Fibroblast of skin of back (primary cell): ENCODE measurements at places on chromosomes 4 and X.

GRCh38 chr4:26140150-26140898 is 180.5 kb upstream of the RBPJ start:
- DNase-seq: peak; percentile 94

DNA sequence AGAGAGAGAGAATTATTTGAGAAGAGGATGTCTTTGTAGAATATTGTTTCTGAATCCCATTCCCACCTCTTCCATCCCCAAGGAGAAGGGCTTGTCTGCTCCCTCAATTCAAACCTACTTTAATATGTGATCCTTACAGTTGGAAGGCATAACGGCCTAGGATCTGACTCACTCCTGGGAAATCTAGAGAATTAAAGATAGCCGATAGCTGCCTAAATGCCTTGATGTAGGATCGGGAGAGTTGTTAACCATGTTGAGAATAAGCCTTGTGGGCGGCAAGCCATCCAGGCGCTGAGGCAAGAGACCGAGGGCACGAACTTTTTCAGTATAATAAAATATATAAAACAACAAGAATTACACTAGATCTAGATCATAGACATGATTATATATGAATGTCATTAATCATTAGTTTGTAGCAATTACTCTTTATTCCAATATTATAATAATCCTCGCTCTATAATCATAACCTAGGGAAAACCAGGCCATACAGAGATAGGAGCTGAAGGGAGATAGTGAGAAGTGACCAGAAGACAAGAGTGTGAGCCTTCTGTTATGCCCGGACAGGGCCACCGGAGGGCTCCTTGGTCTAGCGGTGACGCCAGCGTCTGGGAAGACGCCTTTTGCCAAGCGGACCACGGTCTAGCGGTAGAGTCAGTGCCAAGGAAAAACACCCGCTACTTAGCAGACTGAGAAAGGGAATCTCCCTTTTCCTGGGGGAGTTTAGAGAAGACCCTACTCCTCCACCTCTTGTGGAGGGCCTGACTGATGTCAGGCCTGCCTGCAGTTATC is 13.5 kb downstream of the EMCN start:
- DNase-seq: no peak

GRCh38 chr4:45063696-45064095 is 337.3 kb upstream of the GNPDA2 start:
- DNase-seq: no peak

- DNase-seq: no peak
These were observed 493.0 kb downstream of the TLL1 start for GRCh38 chr4:166366012-166366411.

DNA sequence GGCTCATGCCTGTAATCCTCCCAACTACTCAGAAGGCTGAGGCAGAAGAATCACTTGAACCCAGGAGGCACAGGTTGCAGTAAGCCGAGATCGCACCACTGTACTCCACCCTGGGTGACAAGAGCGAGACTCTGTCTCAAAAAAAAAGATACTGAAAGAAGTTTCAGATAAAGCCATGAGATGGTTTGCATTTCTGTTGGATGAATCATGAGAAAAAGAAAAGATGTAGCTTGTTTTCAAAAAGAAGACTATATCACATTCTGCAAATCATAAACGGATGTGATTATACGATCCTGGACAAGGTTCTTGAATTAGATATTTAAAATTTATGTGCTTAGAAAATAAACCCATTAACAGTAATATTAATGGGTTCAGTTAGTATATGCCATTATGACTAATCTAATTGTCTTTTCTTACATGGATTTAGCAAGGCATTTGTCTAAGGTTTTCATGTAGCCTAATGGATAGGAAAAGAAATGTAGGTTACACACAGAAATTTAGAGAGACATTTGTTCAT is 345.9 kb downstream of the SLC7A11 start:
- peak; percentile 63 for DNase-seq

- DNase-seq: no peak
These were observed 15.1 kb downstream of the C4orf36 start for GRCh38 chr4:86876894-86877685.

GRCh38 chr4:23839279-23839678 is 50.6 kb downstream of the PPARGC1A start:
- DNase-seq: no peak

- no peak for DNase-seq
These were observed 56.8 kb downstream of the RBPJ start for GRCh38 chr4:26377328-26378311.

- DNase-seq: peak; percentile 47
These were observed 6.8 kb upstream of the CLCN5 start for GRCh38 chrX:49915361-49916222.

DNA sequence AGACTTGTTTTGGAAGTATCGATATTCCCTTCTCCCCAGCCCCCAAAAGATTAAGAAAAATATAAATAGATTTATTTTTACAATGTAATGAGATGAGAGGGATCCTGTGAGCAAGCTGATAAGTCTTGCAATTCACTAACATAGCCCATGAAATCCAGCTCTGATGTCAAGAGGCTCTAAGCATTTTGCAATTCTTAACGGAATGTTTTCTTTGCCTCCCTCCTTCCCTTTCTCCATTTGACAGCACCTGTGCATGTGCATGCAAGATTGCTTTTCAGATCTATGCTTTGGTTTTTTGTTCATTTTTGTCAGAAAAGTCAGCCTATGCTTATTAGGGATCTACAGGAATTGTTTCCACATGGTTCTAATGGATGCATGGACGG is 169.9 kb downstream of the SLIT2 start:
- DNase-seq: no peak

DNA sequence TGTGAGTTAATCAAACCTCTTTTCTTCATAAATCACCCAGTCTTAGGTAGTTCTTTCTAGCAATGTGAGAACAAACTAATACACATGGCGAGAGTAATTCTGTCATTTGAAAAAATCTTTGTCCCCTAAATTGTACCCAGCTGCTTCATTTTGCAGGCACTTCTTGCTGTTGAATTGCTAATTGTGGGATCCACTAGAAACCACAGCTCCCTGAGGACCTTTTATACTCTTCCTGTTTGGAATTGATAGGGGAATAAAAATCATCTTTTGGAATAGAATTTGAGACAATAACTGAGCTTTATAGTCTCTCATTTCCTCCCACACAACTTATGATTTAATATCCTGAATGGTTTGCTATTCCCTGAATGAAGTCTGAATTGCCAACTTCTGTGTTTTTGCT is 170.2 kb downstream of the PACRGL start:
- no peak for DNase-seq

- DNase-seq: no peak
These were observed 2.5 kb downstream of the DCK start for GRCh38 chr4:70996018-70996360.

GRCh38 chr4:142648378-142648777 is 197.7 kb downstream of the INPP4B start:
- no peak for DNase-seq

DNA sequence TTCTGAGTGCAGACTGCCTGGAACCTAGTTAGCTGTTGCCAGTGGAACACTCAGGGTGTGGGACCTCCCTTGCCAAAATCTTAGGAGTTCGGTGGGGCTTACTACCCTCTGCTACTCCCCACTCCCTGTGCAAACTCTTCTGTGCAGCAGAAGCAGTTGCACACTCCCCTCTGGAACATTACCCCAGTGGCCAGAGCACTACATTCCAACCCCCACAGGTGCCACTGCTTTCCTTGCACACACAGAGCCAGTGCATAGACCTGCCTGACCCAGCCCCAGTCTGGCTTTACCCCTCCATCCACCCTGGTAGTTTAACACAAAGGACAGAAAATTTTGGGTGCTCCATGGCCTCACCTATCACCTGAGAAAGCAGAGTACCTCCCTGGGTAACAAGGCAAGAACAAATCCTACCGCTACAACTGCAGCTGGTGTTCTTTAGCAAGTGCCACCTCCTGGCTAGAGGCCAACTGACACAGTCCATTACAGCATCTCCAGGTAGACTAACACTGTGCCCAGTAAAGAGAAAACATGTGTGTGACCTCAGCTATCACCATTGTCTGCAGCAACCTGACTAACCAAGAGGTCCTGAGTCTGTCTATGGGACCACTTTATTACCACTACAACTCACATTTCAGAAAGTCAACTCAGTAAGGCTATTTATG is 11.5 kb upstream of the RASSF6 start:
- DNase-seq: no peak

- DNase-seq: no peak
These were observed 83.3 kb downstream of the SPRY1 start for GRCh38 chr4:123479944-123480343.

DNA sequence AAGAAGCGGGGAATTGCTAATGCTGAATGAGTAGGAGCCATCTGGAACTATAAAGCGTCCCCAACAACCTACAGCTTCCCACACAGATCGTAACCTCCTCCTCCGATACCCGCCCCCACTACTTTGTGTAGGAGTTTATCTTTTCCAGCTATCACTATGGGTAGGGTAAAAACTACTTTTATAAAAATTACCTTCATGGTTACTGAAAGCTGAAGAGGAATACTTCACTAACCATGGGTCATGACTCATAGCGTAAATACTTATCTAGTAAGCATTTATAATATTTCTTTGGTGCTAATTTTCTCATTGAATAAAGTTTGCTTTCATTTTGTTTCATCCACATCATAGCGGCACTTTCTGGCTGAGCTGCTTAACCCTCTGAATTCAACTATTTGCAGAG is 79.4 kb upstream of the TNIP3 start:
- DNase-seq: no peak

DNA sequence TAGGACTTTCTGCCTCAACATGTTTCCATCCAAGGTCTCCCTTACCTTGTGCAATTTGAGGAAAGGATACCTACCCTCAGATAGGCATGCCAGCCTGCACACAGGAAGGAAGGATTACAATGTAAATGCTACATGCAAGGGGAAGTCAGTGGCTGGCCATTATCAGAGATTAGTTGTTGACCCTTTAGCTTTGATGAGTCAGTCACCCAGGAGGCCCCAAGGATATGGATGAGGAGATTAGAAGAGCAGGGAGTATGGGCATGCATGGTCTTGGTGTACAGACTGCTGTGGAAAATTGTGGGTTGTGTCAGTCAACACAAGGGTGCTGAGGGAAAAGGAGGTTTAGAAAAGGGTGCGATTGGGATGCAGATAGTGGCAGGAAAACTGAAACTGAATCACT is 92.0 kb downstream of the GUCY2F start:
- DNase-seq: no peak

- DNase-seq: no peak
These were observed 15.6 kb downstream of the XPNPEP2 start for GRCh38 chrX:129754056-129755024.

DNA sequence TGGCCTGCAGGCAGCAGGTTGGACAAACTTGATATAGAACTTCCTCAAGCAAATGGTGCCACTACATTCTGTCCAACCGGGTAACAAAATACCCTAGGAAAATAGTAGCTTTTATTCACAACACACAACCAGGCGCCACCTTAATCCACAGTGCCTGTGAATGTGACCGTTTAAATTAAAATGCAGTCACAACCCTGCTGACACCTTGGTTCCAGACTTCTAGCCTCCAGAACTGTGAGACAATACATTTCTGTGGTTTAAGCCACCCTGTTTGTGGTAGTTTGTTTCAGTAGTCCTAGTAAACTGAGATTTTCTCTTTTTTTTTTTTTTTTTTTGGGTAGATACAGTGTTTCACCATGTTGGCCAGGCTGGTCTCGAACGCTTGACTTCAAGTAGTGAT is 575.8 kb downstream of the PACRGL start:
- no peak for DNase-seq

DNA sequence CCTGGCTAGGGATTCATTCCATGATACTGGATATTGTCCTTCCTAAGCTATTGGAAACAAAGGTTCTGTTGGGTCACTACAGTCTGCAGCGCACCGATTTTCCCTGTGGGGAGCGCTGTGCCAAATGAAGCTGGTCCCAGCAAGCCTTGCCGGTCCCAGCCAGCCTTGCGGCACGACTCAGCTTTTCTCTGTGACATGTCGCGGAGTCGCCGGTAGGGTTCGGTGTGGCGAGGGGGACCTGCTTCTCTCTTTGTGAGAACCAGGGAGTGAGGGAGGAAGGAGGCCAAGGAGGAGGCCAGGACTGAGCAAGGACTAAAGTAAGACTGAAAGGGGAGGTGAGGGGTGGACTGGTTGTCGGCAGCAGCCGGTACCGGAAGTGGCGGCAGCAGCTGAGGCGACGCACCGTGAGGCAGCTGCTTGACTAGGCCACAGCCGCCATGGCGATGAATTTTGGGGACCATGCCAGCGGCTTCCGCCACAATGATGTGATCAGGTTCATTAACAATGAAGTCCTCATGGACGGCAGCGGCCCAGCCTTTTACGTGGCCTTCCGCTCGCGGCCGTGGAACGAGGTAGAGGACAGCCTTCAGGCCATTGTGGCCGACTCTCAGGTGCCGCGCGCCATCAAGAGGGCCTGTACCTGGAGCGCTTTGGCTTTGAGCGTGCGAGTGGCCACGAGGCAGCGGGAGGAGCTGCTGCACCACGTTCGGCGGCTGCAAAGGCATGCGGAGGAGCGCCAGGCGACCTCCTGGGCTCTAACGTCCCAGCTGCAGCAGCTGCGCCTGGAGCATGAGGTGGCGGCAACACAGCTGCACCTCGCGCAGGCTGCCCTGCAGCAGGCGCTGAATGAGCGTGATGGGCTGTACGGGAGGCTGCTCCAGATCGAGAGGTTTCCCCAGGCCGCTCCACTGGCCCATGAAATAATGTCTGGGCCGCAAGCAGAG is at the start of gene TEX13D:
Gene TEX13D (plus strand): TSS at position 180 of the 944 bp plus-strand sequence. CDS start 258 bp downstream, at position 438.
- DNase-seq: no peak

DNA sequence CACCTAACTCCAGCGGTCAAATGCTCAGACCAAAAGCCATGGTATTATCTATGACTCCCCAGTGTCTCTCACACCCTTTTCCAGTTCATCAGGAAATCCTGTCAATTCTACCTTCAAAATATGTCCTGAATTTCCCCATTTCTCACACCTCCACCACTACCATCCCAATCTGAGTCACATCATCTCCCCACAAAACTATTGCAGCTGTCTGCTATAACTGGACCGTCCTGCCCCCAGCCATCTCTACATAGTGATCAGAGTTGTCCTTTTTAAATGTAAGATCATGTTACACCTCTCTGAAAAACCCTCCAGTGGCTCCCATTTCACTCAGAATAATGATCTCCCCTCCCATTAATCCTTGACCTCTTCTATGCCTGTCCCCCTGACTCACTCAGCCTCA is 6.8 kb upstream of the ODAPH start:
- no peak for DNase-seq

GRCh38 chr4:173411106-173411693 is 12.3 kb upstream of the SCRG1 start:
- DNase-seq: no peak

DNA sequence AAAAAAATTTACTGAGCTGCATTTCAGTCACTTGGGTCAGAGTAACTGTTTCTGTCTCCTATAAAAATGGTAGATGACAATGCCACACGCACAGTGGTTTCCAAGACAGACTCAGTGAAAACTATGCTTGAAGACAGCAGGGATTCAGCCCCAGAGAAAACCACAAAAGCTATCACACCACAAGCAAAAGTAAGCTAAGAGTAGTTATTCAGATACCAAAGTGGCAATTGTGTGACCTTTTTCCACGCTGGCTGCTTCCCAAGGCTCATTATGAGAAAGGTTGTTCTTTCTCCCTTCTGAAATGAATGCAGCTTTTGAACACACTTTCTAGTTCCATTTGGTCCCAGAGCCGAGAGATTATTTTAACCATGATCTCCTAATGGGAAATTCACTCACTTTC is 46.4 kb upstream of the GPM6B start:
- peak; percentile 47 for DNase-seq

- no peak for DNase-seq
These were observed 22.3 kb downstream of the TMPRSS11D start for GRCh38 chr4:67861513-67861912.

- no peak for DNase-seq
These were observed 211.5 kb upstream of the NR3C2 start for GRCh38 chr4:148653681-148654080.

GRCh38 chr4:116027311-116027710 is 913.9 kb upstream of the NDST4 start:
- no peak for DNase-seq

- no peak for DNase-seq
These were observed 138.4 kb downstream of the SLC7A11 start for GRCh38 chr4:138103597-138104283.
